ENCODE measurements at places on chromosomes 16 and 17.

DNA sequence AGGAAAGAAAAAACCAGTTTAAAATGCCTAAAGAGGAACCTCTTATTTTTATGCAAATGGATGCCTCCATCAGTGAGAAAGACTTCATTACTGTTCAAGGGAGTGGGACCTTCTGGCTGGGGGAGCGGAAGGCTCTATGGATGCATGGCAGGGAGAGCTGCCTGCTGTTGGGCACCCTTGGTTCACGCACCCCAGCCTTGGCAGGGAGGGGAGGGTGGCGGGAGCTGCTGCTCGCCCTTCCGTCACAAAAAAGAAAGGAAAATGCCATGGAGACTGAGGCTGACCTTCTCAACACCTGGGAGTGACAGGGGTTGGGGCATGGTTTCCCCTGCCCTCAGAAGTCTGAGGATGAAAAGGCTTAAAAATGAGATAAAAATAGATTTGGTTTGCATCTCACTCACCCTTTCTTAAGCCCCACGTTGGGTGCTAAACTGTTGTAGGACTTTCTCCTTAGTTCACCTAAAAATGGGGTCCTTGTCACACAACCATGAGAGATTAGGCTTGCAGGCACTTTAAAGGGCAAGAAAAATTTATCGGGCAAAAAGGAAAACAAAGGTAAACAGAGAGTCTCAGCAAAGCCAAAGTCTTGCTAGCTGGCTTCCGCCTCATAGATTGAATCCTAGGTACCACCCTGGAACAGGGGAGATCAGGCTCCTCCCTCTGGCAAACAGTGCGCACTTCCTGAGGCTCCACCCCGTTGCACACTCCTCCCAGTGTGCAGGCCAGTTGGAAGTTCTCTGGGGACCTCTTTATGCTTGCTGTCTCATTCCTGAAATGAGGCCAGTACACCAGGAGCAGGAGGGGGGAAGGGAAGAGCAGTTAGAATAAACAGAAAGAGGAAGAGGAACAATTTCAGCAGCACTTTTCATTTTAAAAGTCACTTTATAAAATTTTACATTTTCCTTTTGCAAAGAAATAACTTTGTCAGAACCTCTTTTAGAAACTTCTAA lies 31.6 kb downstream of the PHKB start:
- DNase-seq: no peak

DNA sequence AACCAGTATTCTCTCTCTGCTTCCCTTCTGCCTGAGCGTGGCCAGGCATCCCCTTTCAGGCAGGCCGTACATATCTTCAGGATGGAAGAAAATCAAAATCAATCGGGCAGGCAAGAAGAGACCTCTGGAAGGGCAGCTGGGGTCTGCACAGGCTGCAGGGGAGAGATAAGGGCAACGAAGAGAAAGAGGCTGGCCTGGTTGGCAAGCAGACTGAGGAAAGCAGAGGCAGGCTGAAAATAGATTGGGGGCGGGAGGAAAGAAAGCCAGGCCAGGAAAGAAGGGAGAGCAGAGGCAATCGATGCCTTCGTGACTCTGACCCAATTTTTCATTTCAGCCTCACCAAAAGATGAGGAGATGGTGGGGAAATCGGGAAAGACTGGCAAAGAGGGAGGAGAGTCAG lies 18.1 kb downstream of the PIPOX start:
- no peak for DNase-seq

- DNase-seq: no peak
Observed at GRCh38 chr17:63140255-63140654, 174.2 kb downstream of the TANC2 start.

DNA sequence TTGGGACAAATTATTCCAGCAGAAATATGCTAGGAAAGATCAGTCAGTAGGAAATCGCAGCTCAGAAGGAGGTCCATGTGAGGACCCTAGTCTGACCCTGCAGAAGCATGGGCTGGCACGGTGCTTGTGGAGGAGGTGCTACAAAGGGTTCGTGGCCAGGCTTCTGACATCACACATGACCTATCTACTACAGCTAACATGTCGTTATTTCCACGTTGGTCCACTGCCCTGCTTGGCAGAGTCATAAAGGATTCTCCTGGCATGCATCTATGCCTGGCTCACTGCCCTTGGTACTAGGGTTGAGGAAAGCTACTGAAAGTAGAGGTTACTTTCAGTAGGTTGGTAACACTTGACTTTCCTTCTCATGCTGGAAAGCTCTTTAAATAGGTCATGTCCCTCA lies 118.1 kb upstream of the SHISA6 start:
- no peak for DNase-seq

- no peak for DNase-seq
Observed at GRCh38 chr16:70429888-70430666, 8.8 kb downstream of the ST3GAL2 start.

- no peak for DNase-seq
Observed at GRCh38 chr17:32569171-32570080, 82.6 kb downstream of the CDK5R1 start.

DNA sequence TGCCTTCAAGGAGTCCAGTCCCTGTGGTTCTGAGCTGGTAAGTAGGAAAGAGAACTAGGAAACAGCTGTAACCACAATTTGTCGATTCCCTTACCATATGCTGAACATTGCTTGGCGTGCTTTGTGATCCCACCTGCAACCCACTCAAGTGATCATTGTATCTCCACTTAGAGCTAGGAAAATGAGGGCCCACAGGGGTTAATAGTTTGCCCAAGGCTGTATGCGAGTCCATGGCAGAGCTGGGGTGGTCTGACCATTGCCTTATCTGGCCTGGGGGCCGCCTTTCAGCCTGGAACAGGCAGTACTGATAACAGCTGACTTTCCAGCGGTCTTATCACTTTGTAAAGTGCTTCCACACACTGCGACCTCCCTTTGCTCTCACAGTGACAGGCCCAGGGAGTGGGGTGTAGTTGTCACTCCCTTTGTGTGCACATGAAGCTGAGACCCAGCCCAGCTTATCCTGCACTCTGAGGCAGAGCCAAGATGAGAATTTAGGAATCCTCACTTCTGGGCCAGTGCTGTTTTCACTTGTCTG lies 9.8 kb downstream of the MYL4 start:
- DNase-seq: no peak

GRCh38 chr16:28057949-28058348 lies 5.6 kb downstream of the GSG1L start:
- no peak for DNase-seq

DNA sequence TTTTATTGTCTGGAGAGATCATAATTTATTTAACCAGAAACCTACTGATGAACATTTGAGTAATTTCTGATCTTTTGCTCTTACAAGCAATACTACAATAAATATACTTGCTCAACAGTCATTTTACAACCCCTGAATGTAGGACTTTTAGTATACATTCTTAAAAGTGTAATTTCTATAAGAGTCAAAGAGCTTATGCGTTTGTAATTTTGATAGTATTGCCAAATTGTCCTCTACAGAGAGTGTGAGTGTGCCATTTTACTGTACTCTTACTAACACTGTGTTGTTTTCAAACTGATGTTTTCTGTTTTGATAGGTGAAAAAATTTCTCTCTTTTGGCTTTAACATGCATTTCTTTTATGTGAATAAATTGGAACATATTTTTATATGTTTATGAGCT lies 139.1 kb downstream of the FTO start:
- no peak for DNase-seq

DNA sequence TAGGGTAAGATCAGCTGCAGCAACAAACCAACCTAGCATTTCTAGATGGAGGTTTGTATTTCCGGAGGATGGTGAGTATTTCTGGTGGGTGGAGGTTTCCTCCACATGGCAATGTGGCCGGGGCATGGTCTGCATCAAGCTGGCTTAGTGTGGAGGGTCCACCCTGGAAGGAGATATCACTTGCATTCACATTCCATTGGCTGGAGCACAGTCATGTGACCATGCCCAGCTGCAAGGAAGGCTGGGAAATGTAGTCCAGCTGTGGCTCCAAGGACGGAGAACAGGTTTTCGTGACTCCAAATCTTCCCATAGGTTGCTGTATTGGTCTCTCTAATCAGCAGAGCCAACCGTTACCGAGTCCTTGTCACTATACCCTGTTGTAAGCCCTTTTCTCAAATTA lies 68.7 kb downstream of the RAI1 start:
- no peak for DNase-seq

- no peak for DNase-seq
Observed at GRCh38 chr16:49994006-49994405, 31.0 kb upstream of the CNEP1R1 start.

DNA sequence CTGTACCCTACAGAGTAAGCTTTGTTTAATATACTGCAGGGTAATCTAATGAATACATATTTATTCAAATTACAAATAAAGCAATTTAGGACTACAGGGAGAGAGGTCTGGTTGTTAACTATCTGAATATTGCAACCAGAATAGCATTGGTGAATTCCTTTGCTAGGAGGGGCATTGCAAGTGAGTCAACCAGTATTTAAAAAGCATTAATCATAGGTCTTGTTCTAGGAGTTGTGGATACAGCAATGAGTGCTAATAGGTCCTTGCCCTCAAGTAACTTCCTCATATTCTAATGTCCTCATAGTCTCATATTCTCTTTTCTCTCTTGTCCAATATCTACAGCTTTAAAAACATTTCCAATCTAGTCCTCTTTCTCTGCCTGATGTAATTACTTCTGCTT lies 531.4 kb downstream of the CDH11 start:
- DNase-seq: no peak

DNA sequence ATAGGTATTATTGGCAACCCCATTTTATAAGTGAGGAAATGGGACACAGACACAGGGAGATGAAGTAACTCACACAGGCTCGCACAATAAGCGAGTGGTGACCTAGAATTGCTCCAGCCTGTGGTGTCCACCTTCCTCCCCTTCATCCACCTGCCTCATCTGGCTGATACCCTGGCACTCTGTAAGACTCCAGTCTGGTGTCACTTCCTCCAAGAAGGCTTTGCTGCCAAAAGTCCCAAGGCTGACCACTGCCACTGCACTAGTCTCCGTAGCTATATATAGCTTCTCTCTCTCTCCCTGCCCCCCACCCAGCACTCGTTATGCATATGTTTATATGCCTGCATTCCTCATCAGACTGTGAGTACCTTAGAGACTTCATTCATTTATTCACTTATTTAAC lies 66.1 kb upstream of the SREBF1 start:
- no peak for DNase-seq

DNA sequence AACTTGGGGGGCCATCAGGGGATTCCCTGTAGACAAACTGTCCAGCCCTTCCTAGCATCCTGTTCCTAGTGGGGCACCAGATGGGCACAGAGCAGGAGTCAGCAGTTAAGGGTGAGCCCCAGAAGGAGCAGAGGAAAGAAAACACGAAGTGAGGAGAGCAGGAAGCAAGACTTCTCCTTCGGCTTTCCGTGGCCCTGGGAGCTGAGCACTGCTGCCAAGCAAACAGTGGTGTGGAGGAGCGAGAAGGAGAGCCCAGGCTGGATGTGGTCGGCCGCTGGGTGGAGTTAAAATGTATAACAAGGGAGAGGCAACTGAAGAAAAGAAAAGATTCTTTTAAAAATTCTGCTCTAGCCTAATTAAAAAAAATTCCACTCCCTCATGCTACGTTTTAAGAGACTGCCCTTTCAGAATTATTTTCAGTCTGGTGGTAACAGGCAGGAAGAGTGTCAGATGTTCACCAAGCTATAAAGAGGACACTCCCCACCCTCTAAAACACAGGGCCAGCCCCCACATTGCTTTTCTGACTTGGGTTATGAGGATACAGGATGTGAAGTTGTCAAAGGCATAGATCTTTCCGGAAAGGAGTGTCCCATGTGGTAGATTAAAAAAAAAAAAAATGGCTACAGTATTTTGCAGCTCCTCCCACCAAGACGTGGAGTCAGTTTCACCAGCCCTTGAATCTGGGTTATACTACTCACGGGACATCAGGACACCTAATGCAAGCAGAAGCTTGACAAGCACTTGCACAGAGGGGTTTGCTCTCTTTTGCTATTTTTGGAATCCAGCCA lies 74.9 kb upstream of the ZFHX3 start:
- no peak for DNase-seq

- no peak for DNase-seq
Observed at GRCh38 chr17:57605675-57606105, 139.4 kb downstream of the CCDC182 start.

- DNase-seq: no peak
Observed at GRCh38 chr16:59048876-59049275, 314.8 kb upstream of the GOT2 start.

GRCh38 chr17:31314782-31315100 lies 887 bp upstream of the EVI2B start:
- no peak for DNase-seq

All from stimulated activated CD4-positive, alpha-beta T cell treated with anti-CD3 and anti-CD28 coated beads, Interleukin-2, amount 100 ng/mL, for 4 hours (primary cell).